ENCODE measurements at places on chromosomes 3 and 15.

DNA sequence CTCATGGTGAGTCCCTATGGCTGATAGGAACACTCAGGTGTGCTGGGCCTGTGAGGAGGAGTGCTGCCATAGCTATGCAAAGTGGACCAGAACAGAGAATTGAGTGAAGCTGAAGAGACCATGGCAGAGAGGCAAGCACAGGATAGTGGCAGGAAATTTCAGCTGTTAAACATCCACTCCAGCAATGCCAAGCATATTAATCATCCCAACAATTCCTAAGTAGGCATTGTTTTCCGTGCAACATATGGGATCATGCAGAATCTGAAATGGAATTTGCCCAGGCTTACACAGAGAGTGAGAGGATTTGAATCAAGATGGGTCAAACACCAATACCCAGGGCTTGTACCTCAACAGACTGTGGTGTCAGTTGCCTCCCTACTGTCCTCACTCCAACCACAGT, 582.6 kb upstream of the UBE2E2 start:
- DNase-seq = no peak

GRCh38 chr15:22907161-22907950, 68.9 kb downstream of the NIPA2 start:
- no peak for DNase-seq

DNA sequence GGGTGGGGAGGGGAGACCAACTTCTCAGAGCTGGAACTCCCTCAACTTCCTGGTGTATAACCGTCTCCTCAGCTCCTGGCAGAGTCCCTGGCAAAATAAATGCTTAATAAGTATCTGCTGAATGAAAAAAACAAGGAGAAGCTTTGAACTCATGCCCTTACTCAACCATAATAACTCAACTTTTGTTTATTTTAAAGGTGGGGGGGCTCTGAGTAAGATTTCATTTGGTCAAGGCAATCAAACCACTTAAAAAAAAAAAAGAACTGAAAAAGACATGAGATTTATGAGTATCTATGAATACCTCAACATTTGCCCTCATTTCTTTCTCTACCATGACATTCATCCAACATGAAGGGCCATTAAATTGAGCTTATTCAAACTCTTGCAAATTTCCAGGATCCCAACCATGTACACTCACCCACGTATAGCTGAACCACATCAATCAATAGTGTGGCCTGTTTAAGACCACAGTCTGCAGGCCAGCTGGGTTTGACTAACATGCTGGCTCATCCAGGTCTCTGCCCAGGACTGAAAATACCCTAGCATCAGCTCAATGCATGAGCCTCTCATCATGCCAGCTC, 157.9 kb downstream of the FOXP1 start:
- DNase-seq = no peak

GRCh38 chr15:100710744-100711515, 108.5 kb downstream of the ASB7 start:
- DNase-seq = no peak

GRCh38 chr3:71066356-71066755, 517.2 kb downstream of the FOXP1 start:
- DNase-seq = no peak

GRCh38 chr3:56879436-56880215, 77.9 kb upstream of the ARHGEF3 start:
- DNase-seq = no peak

DNA sequence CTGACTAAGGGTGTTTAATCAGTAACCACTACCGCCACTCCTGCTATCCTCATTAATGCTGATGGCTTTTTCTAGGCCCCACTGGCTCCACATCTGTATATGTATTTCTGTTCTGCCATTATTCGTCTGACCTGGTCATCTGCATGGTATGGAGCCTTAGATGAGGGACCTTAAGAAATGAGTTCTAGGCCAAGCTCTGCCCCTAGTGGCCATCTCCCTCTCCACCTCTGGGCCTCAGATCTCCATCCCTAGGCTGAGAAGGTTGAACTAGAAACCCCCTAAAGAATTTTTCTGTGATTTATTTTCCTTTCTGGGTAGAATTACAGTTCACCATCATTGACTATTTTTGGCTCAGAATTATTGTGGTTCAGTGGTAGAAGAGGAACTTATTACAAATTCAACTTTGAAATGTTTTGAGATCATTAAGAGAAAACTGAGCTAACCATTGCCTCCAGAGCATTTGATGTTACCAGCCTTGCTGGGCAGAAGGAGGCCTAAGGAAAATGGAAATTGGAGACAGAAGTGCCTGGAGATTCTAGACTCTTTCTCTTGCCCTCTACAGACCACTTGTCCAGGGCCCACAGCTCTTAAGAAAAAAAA, 325.2 kb upstream of the NR2E3 start:
- DNase-seq = no peak

GRCh38 chr3:127630811-127631714, 2.1 kb downstream of the PODXL2 start:
- DNase-seq = no peak

GRCh38 chr3:33060609-33061337, 36.2 kb downstream of the GLB1 start:
- no peak for DNase-seq

DNA sequence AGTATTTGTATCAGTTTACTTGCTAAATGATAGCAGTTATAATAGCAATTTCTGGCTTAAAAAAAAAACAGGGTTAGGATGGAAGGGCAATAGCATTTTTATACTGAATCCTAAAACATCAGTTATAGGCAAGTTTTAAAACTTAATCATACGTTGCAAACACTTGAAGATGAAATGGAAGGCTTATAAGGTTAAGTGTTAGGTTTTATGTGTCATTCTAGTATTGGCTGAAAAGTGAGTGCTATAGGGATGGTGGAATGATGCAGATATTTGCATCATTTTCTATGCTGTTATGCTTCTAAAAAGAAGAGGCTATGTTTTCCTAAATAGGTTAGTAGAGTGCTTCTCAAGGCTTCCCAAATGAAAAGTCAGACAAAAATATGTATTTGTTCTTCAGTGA, 23.3 kb downstream of the ARIH1 start:
- no peak for DNase-seq

DNA sequence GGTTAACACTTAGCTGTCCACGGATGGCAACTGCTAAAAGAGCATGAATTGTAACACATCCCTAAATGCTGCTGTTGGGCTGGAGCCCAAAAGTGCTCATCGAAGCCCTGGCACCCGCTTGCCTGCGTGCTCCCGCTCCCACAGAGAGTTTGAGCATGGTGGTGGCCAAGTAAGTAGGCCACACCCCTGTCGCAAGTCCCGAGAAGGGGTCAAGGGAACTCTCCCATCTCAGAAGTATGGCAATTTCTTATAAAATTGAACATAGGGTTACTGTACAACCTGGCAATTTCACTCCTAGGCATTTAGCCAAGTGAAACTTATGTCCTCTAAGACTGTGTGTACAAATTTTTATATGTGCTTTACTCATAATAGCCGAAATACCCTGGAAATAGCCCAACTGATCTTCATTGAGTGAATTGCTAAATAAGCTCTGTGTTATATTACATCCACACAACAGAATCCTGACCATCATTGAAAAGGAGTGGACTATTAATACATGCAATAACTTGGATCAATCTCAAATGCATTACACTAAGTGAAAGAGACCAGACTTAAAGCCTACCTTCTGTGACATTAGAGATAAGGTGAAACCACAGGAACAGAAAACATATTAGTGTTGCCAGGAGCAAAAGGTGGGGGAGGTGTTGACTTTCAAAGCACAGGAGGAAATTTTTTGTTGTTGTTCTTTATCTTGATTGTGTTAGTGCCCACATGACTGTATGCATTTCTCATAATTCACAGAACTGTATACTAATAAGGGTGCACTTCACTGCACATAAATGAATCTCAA, 1.5 kb upstream of the GCSAM start:
- DNase-seq = peak; percentile 5

GRCh38 chr3:182729903-182730674, 63.2 kb upstream of the ATP11B start:
- no peak for DNase-seq

DNA sequence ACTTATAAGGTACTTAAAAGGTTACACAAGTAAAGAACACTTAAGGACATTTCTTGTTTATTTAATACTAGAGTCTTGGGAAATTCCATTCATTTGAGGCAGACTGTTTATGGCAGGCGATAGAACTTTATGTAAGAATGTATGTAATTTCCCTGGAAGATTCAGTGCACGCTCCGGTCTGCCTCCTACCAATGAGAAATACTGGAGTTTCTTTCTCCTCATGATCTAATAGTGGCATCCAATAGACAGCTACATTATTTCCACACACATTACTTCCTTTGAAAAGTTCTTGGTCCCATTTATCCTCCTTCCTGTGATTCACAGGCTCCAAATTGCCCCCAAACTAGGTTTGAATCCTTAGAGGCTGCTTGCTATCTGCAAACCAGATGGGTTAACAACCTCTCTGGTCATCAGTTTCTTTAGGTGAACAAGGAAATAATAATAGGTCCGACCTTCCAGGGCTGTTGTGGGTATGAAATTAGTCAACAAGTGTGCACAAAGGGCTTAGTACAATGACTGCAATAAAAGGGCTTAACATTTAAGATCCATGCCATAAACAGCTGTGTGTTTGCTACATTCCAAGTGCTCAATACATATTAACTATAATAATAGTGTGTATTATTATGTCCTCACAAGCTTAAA, 30.7 kb downstream of the EIF4E3 start:
- no peak for DNase-seq

GRCh38 chr3:77606372-77606771, 566.5 kb downstream of the ROBO2 start:
- no peak for DNase-seq

DNA sequence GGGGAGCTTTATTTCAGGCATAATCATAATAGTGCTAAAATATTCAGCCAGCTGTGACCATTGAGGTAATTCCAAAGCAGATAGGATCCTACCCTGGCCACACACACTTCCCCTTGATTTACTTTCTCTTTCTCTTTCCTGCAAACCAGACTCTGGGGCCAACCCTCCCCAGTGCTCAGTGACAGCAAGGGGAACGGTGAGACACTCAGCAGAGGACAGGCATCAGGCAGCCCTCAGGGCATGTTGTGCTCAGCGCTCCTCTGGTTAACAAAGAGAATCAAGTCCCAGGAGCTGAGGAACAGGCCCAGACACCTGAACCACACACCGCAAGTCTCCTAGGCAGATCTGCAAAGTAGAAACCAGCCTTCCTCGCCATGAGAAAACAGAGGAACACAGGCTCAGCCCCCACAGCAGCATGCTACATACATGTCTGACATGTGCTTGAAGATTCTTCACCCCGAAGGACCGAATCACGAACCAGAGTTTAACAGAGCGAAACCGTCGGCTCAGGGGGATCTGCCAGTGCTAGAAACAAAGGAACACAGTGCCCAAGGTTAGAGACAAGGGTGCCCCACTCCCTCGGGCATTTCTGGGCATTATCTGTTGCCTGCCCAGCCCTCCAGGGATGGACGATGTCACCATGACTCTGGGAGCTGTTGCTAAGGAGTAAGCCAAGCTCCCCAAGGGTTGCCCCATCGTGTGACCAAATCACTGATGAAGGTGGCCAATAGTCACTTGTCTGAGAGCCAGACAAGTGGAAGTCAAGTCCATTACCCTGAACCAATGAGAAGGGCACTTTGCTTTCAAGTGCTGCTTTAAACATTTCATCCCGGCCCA, 17.5 kb downstream of the HDC start:
- no peak for DNase-seq

- no peak for DNase-seq
Observed at GRCh38 chr3:191492601-191493000, 31.6 kb downstream of the PYDC2 start.

DNA sequence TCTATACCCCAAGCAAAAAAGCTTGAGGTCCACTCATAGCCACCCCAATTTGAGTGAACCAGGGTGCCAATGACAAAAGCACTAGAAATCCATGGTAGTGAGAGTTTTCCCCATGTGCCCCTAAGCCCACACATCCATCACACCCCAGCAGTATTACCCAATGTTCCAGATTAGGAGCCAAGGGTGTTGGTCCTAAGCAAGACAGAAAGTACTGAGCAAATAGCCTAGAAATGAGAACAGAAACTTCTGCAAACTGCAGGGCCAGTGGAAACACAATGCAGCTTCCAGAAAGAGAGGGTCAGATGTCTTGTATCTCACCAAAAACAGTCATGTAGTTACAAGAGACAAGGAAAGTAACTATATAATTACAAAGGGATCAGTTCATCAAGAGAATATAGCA, 10.9 kb upstream of the OXTR start:
- no peak for DNase-seq

DNA sequence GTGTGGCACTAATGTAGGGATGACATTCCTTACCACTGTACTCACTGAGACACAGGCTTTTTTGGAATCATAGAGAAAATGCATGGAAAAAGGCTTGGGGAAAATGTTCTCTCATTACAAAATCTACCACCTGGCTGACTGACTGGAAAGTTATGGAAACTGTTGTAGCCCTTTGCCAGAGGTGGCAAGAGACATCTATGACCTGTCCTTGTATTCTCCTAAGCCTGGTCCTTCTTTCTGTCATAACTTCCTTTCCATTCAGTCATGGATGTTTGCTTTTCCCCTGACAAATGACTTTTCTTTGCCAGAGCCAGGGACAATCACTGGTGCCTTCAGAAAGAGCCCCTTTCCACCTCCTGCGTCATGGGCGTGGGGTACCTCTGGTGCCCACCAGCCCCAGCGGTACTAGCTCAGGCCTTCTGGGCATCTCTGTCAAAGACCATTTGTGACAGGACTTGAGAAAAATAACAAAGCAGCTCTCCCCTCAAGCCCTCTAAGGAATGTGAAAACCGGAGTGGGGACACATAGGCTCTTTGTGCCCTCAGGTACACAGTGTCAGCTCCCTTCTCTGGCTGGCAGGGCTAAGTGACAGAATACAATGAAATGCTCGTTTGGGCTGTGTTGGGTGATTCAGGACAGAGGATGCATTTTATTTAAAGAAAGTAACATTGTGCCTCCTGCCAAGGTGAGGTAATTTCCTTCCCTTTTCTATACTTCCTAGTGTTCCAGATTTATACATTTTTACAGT, 381.1 kb upstream of the RASGRP1 start:
- no peak for DNase-seq

DNA sequence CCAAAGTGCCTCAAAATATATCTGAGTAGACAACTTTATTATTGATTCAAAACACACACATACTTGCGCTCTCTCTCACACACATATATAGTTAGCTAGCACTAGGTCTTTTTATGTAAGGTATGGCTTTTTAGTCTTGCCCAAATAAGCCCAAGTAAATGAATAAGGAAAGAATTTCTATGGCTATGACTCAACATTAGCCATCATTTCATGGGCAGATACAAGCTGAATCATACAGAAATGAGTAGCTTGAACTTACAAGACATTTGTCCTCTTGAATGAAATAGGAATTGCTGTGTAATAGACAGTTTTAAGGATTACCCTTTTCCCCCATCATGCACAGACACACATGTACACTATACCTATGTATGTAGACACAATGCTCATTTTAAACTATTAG, 4.9 kb downstream of the CADPS start:
- no peak for DNase-seq

Data from hematopoietic multipotent progenitor cell treated with erythropoietin and hydrocortisone succinate and interleukin-3 and kit ligand, for 15 days (in vitro differentiated cells).